ENCODE measurements at places on chromosomes 16 and 17.

GRCh38 chr16:85512808-85513115 is 100.4 kb upstream of the GSE1 start:
- DNase-seq, result no peak

DNA sequence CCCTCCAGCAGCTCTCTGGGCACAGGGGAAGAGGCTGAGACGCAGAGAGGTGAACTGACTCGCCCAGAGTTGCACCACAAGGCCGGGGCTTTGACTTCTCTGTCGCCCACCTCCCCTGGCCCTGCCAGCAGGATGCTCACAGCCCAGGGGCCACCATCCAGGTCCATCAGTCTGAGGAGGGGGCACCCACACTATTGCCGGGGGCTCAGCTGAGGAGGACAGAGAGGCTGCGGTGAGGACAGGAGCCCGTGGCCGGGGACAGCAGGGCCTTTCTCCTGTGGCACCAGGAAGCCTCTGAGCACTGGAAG is 32.6 kb downstream of the KDM8 start:
- DNase-seq, result no peak

DNA sequence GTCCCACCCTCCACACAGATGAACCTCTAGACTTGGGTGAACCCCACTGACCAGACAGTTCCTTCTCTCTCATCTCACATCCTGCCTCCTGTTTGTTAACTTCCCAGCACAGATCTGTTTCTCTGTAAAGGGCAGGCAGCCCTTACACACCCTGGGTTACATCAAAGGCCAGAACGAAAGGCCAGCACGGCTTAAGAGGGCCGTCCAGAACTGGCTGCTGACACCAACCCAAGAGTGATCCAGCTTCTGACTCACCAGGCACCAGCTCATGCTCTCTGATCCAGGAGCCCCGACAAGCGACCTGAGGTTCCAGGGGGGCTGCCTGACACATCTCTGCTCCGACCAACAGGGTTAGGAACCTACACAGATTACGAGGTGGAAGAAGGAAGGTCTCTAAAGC is 86.9 kb downstream of the MRM3 start:
- no peak for DNase-seq

- DNase-seq, result no peak
Measured at GRCh38 chr16:73213732-73214455, 166.0 kb upstream of the ZFHX3 start.

All from bronchial epithelial cell (primary cell).